Stimulated activated CD8-positive, alpha-beta memory T cell treated with anti-CD3 and anti-CD28 coated beads, Interleukin-7, amount 100 ng/mL, for 1 hour (primary cell): ENCODE measurements at places on chromosomes 3 and 15.

- no peak for DNase-seq
These were observed 458.6 kb upstream of the THRB start for GRCh38 chr3:24953060-24953771.

DNA sequence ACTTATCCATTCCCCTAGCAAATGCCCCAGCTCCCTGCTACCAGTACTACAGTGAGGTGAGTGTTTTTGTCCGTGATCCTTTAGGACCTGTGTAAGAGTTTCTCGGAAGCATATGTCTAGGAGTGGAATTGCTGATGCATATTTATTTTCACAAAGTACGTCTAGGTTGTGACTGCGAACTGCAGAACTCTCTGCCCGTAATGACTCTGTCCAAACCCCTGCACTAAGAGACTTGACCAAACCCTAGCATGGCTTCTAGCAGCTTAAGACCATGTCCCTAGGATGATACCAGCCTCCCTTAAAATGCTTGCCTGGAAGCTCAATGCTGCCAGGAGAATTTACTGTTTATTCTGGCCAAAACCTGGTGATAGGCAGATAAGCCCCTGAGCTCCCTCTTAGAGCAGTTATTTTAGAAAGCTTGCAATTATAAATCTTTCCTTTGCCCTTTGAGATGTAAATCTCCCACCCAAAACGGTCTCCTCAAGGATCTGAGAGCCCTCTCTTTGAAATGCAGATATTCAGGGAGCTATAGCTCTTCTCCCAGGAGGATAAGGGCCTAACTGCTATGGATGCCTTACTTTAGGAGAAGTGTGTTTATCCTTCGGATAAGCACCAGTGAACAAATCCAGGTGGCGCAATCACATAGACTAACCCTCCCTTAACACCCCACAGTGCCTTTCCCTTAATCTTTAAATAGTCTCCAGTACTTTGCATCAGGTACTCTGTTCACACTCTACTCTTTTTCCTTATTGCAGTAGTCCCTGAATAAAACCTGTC, 14.7 kb upstream of the CA12 start:
- DNase-seq, result no peak

DNA sequence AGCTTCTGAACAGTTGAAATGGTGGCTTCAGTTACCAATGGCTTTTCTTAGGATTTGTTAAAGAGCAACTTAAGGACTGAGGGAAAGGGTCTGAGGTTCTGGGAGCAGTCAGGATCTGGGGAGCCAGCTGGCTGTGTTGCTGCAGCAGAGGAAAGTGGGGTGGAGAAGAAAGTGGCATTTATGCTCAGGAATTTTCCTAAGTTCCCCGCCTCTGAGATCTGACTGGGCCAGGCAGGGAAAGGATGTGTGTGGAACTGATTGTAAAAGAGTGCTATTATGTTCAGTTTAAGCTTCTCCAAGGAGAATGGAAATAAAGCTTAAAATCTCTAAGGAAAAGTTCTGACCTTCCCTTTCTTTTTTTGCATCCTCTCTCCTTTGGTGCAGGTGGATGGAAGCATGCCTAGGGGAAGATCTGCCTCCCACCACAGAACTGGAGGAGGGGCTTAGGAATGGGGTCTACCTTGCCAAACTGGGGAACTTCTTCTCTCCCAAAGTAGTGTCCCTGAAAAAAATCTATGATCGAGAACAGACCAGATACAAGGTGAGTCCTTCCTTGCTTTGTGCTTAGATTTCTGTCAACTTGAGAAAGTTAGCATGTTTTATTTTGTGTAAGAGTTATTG, 37.8 kb downstream of the IQGAP1 start:
- no peak for DNase-seq

GRCh38 chr15:40693904-40694687, 878 bp upstream of the RAD51 start:
- DNase-seq, result no peak

- DNase-seq, result no peak
These were observed 684.4 kb downstream of the GRM7 start for GRCh38 chr3:7545334-7545733.

GRCh38 chr3:188284455-188285212, 130.7 kb downstream of the LPP start:
- DNase-seq, result no peak

DNA sequence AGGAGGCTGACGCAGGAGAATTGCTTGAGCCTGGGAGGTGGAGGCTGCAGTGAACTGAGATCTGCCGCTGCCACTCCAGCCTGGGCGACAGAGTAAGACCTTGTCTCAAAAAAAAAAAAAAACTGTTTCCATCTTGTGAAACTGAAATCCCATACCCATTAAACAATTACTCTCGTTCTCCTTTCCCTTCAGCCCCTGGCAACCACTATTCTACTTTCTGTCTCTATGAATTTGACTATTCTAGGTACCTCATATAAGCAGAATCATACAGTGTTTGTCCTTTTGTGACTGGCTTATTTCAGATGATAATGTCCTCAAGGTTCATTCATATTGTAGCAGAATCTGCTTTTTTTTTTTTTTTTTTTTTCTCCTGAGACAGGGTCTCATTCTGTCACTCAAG, 51.5 kb upstream of the UBE2E1 start:
- DNase-seq, result no peak

DNA sequence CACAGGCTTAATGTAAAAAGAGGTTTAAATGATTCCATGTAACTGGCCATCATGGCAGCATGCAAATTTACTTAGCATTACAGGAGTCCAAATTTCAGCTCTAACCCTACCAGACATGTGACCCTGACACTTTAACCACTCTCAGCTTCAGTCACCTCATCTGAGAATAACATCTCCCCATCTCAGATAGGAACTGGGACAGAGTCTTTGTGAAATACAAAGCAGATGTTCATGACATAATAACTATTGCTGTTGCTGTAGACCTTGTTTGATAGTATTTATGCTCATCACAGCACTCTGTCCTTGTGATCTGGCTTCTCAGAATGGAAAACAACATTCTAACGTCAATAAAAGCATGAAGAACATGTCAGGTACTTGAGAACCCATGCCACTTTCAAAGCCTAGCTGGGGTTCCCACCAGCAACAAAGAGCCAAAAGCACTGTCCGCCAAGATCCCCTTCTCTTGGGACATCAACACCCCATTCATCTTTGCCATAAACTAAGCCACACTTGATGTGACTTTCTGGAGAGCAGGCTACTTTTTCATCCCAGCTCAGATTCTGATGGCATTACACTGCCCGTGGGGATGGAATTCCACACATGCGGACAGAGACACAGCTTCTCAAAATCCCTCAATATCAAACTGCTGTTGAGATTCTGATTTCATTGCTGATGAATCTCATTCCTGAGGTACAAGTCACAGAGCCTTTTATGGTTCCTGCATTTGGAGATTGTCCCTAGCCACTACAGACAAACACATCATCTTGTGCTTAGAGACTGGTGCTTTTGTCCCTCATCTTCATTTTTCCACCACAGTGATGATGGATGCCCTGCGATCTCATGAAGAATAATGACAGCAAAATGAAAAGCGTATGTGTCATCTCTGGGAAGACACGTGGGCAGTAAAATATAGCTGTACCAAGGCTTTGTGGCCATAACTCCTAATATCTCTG, 202.7 kb downstream of the TNIK start:
- no peak for DNase-seq

GRCh38 chr3:168951884-168952283, 711.6 kb downstream of the MECOM start:
- DNase-seq, result no peak

DNA sequence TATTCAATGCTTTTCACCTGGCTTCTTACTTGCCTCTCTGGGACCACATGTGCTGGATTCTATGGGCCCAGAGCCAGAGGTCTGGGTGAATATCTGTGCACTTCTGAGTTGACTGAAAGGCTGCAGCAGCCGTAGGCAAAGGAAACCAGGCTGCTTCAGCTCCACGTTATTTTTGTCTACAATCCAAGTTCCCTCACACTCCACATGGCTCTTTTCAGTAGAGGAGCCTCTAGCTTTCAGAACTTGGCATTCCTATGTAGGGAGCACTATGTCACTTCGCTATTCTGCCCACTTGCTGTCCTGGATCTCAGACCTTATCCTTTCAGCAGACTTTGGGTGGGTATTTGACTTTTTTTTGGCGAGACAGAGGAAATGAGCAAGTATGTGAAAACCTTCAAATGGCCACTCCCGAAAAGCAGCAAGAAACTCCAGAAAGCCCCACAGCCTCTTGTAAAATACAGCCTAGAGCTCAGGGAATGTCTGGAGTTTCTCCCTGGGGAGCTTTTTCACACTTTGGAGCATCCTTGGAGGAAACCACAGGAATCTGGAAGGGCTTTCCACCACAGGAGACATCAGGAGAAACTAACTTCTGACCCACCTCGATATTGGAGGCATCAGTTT, 80.9 kb downstream of the DUT start:
- DNase-seq, result no peak

- DNase-seq, result no peak
These were observed 22.6 kb downstream of the CCRL2 start for GRCh38 chr3:46429671-46430070.

DNA sequence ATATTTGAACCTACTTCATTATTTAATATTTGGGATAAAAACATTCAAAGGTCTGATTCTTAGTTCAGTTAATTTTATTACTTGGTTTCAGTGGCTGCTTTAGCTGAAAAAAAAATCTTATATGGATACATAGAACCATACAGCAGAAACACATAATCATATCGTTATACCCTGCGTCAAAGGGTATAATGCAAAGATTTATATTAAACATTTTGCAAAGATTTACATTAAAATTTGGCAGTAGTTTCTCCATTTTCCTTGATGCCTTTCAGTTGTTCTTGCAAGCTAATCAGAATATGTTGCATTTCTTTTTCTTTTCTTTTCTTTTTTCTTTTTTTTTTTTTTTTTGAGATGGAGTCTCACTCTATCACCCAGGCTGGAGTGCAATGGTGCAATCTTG, 31.4 kb downstream of the CLDN11 start:
- DNase-seq, result no peak

DNA sequence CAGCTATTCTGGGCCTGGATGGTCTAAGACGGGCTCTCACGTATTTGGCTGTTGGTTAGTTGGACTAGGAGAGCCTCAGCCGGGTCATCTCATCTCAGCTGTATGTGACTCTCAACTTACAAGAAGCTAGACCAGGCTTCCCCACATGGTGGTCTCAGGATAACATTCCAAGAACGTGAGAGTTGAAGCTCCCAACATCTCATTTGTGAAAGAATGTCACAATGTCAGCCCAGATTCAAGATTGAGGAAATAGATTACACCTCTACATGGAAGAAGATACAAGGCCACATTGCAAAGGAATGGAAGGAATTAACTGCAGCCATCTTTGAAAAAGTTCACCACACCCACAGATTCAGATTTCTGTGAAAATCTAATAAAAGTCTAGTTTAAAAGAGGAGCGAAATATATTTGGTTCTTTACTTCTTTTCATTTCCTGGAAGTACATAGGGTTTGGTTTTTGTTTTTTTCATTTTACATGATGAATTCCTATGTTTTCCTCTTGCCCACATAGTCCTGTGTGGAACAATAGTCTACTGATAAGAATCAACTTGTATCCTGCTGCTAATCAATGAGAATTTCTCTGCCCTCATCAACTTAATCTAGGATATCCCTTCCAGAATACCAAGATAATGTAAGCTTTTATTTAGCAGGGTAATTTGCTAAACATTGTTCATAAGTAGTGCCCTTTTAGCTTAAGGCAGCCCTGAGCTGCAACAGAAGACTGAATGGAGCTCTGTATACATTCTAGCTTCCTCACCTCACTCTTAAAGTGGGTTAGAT, 116.5 kb downstream of the CMSS1 start:
- no peak for DNase-seq

- DNase-seq, result no peak
These were observed 51.7 kb downstream of the SEMA5B start for GRCh38 chr3:122975924-122976293.

DNA sequence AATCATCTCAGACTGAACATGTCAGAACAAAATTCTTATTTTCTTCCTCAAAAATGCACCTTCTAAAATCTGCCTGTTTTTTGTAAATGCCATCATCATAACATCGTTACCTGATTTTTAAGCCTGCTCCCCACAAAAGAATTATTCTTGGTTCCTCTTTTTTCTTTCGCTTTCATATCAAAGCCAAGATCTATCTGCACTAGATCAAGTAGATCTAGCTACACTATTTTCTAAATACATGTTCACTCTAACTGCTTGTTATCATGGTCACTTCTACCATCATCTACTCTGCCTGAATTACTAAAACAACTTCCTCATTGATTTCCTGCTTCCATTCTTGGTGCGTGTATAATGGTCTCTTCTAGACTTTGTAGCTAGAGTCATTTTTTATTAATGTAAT, 217.7 kb downstream of the ARPP21 start:
- no peak for DNase-seq

GRCh38 chr15:45550436-45550835, 27.9 kb upstream of the SLC30A4 start:
- no peak for DNase-seq

GRCh38 chr3:124147429-124147828, 155.5 kb upstream of the ROPN1 start:
- DNase-seq, result no peak

- no peak for DNase-seq
These were observed 66.2 kb downstream of the THRB start for GRCh38 chr3:24428481-24428880.

GRCh38 chr15:91055548-91056331, 33.3 kb upstream of the VPS33B start:
- DNase-seq, result no peak

DNA sequence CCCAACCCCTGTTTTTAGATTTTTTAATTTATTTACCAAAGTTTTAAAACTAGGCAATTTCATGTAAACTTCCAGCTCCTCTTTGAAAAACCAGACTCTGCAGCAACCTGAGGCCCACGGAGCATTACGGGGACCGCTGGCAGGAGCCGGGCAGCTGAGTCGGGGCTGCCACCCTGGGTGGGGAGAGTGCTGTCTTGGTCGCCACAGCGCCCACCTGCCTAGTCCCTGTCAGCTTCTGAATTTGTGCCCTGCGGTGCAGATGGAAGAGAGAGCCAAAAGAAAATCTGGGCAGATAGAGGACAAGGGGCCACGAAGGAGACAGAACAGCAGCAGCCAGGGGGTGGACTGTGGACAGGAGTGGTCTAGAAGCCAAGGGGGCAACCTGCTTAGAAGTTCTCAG, 34.6 kb downstream of the PXYLP1 start:
- DNase-seq, result no peak

DNA sequence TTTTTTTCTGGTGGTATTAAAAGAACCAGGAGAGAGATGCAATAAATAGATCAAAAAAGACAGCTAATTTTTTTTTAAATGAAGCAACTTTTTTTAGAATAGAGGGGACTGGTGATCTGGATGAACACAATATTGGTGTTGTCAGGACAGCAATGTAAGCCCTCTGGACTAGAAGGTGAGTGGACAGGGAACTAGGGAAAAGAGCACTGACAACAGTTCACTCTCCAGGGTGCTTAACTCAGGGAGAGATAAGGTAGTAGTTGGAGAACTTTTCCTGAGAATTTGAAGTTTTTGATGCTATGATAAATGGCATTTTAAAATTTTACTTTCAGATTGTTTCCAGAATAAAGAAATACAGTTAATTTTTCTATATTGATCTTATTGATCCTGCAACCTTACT, 158.3 kb upstream of the STAC start:
- no peak for DNase-seq

GRCh38 chr15:64447536-64448315, 12.7 kb upstream of the ZNF609 start:
- no peak for DNase-seq
